Fibroblast of skin of scalp (primary cell): ENCODE measurements at places on chromosomes 3 and 15.

DNA sequence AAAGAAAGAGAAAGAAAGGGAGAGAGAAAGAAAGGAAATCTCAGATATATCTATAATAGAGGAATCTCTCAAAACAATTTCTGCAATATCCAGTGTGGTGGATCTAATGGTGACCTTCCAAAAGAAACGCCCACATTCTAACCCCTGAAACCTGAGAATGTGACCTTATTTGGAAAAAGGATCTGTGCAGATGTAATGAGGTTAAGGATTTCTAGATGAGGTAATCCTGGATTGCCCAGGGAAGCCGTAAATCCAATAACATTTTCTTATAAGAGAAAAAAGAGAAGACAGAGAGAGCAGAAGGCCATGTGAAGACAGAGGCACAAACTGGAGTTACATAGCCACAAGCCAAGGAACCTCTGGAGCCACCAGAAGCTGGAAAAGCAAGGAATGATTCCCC lies 307.6 kb downstream of the ZBTB20 start:
- DNase-seq, result peak; percentile 27

DNA sequence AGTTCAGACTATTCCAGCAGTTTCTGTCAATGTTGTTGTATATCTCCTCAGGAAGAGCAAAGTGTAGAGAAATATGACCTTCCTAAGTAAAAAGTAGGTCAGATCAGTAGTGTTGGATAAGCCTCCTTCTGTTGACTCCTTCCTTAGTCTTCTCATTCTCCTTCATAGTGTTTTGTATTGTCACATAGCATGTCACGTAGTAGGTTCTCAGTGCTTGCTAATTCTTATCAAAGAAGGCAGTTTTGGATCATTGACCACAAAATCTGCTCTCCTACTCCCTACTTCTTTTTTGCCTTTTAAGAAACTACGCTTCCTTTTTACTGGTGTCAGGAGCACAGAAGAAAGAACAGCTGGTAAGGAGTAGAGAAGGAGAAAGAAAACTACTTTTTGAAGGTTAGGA lies 1.0 kb upstream of the MGA start:
- DNase-seq, result no peak

GRCh38 chr3:1902416-1902815 lies 196.2 kb upstream of the CNTN4 start:
- no peak for DNase-seq

DNA sequence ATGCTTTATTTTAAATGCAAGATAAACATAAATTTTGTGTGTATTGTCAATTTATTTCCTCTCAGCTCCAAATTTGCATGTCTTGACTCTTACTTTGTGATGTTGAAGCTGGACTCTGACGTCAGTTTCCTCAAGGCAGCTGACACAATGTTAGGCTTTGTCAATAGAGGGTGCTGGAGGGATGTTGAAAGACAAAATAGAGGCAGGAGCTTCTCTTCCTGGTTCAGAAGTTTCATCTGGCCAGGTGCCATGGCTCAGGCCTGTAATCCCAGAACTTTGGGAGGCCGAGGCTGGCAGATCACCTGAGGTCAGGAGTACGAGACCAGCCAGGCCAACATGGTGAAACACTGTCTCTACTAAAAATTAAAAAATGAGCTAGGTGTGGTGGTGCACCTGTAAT lies 408.6 kb downstream of the GBE1 start:
- DNase-seq, result peak; percentile 8

DNA sequence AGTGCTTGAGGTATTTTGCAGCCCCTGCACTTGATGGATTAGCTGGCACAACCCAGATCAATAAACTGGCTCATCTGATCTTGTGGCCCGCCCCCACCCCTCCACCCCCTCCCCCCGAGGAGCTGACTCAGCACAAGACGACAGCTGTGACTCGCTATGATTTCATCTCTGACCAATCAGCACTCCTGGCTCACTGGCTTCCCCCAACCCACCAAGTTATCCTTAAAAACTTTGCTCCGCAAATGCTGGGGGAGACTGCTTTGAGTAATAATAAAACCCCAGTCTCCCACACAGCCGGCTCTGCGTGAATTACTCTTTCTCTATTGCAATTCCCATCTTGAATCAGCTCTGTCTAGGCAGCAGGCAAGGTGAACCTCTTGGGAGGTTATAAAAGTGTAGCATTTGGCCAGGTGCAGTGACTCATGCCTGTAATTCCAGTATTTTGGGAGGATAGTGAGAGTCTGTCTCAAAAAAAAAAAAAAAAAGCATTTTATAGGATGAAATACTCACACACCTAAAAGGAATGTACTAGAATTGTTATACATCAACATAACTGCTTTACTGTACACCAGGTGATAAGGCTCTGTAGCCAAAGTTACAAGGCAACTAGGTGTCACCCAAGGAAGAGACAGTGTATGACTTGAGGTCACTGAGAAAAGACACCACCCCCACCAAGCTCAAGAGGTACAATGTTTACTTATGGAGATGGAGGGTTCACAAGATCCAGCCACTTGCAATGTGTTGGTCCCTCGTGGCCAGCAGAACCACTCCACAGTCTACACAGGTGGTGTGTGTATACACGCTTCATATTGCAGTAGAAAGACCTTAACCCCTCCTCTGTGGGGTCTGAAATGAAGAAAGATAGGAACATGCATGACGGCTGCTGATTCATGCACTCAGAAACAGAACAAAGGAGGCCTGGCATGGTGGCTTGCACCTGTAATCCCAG lies 8.6 kb downstream of the ZNF445 start:
- peak; percentile 39 for DNase-seq

DNA sequence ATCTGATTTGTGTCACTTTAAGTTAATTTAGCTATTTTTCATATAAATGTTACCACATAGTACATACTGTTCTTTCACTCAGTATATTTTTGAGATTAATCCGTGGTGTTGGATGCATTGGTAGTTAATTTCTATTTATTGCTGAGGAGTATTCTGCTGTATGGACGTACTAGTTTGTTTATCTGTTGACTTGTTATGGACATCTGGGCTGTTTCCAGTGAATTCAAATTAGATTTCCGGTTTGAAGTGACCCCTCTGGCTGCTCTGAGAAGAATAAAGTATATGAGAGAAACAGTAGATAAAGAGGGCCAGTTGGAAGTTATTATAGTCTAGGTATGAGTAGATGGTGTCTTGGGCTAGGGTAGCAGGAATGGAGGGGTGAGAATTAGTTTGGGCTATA lies 15.6 kb downstream of the KAT2B start:
- no peak for DNase-seq

DNA sequence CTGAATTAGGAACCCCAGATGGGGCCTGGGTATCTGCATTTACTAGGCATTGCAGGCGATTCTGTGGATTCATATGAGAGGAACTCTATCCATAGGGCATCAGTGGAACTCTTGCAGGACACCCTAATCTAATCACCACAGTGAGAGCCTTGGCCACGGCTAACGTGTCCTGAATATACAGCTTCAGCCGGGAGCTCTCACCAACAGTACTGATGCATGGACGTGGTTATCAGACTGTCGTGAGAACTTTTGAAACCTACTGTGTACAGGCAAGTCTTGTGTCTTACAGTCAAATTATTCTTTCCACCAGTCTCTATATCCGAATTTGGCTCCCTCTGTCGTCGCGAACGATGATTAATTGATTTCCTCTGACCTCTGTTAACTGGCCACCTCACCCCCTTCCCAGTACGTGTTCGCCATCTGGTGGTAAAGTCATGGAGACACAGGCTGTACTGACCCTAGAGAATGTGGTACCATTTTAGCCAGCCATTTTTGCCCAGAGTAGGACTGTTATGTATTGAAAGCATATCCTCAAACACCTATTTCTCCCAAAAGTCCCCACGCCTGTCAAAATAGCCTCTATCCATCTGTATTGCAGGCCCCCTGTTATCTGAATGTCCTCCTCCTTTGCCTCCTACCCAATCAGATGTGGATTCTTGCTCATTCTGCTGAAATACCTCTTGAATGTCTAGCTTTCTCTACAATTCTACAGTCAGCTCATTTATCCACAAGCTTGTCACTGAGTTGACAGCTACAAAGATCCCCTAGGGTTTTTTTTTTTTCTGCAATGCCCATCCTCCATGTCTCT lies 39.7 kb downstream of the GLDN start:
- peak; percentile 78 for DNase-seq

DNA sequence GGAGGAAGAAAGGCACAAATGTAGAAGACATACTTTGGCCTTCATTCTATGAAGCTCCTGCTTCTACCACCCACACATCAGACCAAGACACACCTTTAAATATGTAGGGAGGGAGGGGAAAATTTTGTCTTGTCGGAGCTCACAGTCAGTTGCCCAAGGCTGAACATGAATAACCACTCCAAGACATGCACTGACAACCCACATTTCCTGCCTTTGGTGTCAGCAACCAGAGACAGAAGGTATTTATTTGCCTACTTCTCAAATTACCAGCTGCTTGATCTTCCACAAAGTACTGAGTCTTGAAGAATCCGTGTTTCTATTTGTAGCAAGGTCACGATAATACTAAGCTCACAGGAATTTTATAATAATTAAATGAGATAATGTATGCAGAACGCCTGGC lies 169.7 kb downstream of the KCNMB2 start:
- peak; percentile 68 for DNase-seq

- DNase-seq, result no peak
Measured at GRCh38 chr3:183108001-183108449, 8.7 kb upstream of the MCCC1 start.

DNA sequence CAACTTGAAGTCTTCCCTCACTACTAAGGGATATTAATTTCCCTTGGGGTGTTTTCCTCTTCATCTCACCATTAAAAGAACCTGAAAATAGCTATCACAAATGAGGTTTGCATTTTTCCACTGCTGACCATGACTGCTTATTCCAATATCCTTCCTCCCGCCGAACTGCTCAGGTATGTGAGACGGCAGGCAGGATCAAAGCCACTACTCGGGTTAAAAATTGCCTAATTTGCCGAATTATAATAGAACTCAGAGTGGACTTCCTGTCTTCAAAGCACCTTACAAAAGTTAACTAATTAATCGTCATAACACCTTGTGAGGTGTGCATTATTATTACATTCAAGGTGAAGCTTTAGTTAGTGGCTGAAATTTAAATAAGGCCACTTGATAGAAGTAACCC lies 655.2 kb upstream of the ADAMTS9 start:
- DNase-seq, result no peak
